ENCODE measurements at places on chromosomes 1 and 21.

- DNase-seq = no peak
Observed at GRCh38 chr1:234477386-234478151, 1.4 kb downstream of the TARBP1 start.

- DNase-seq = no peak
Observed at GRCh38 chr1:203479646-203480045, 4.0 kb downstream of the PRELP start.

DNA sequence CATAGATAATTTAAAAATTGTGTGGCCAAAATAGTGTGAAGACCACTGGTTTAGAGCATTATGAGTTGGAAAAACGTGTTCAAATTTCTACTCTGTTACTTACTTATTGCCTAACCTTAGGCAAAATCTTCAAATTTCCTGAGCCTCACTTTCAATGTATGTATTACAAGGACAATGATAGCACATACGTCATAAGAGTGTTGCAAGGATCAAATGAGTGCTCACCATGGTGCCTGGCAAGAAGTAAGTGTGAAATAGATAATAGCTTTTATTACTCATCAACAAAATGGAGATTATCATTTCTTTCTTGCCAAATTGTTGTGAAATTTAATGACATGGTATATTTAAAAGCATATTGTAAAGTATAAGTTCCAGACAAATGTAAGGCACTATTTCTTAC is 57.2 kb downstream of the FH start:
- peak; percentile 52 for DNase-seq

DNA sequence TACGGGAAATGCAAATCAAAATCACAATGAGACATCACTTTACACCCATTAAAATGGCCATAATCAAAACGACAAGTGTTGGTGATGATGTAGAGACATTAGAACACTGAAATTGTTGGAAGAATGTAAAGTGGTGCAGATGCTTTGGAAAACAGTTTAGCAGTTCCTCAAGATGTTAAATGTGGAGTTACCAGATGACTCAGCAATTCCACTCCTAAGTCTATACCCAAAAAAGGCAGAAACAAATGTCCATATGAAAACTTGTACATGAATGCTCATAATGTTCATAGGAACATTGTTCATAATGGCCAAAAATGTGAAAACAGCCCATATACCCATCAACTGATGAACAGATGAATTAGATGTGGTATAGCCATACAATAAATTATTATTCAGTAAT is 267.4 kb downstream of the KCNH1 start:
- DNase-seq = no peak

DNA sequence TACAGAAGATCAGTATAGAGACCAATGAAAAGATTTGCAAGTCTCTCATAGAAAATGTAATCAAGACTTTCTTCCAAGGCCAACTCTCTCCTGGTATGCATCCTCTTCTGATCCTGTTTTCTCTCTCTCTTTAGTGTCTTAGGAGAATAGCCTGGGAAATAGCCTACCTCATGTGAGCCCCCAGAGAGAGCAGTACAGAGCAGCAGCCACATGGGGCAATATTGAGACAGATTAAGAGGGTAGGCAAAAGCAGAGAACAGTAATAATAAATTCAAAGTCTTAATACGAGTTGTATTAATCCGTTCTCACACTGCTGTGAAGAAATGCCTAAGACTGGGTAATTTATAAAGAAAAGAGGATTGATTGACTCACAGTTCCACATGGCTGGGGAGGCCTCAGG is 61.4 kb downstream of the RNASEL start:
- DNase-seq = no peak

DNA sequence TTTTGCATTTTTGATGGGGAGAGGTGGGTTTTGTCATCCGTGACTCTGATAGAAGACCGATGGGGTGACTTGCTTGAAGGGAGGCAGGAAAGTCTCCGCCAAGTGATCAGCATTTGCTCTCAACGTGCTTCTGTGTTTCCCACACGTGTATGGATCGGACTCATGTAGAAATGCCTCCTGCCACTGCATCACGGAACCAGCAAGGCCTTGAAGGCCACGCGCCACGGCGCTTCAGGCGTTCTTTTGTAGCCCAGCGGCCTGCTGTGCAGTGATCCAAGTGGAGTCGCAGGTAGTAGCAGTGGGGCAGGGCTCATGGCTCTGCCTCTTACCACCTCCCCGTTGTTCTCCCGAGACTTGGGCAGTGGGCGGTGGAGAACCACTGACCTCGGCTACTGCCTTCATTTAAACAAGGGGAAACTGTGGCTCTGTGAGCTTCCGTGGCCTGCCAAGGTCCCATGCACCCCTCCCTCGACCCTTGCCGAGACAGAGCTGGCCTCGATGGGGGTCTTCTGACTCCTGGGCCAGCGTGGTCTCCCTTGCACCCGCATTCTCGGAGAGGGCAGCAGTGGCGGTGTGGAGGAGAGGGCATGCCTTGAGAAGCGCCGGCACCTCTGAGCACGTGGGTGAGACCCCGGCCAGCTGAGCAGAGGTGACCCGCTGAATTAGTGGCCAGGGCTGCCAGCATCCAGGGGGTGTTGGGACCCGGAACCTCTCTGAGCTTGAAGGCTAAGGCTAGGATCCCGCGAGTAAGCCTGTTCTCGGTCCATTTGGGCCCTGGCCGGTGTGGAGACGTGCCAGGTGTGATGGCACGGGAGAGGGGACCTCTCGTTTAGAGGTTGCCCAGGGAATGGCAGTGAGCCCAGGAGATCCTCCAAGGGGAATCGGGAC is 46.1 kb upstream of the ABCG1 start:
- no peak for DNase-seq

GRCh38 chr1:202007805-202008489 is 2.4 kb upstream of the ELF3 start:
- no peak for DNase-seq

- DNase-seq = peak; percentile 18
Observed at GRCh38 chr1:167420510-167420909, 97.8 kb downstream of the CD247 start.

DNA sequence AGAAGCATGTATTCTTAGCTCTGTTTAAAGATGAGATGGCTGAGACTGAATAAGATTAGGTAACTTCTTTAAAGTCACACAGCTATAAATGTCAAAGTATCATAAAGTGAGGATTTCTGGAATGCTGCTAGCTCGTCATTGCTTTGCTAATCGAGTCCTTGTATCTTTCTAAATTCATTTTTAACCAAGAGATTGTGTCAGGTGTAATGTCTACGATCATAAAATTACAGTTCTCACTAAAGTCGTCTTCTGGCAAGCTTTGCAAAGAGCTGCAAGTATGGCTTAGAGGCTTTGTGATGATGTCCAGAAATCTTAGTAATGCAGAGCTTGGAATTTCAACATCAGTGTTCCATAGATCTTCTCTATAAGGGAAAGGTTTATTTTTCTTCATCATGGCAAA is 569.8 kb downstream of the LMO4 start:
- DNase-seq = no peak

DNA sequence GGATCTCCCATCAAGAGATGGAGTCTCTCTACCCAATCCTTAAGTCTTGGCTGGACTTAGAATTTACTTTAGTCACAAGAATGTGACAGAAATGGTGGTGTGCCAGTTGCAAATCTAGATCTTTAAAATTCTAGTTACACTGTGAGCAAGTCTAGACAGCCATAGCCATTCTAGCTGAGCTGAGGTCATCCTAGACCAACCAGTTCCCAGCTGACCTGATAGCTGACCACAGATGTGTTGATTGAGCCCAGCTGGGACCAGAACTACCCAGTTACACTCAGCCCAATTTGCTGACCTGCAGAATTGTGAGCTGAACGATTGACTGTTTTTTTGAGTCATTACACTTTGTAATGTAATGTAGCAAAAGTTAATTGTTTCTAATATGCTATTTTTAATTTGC is 251.8 kb downstream of the ADGRL2 start:
- no peak for DNase-seq

DNA sequence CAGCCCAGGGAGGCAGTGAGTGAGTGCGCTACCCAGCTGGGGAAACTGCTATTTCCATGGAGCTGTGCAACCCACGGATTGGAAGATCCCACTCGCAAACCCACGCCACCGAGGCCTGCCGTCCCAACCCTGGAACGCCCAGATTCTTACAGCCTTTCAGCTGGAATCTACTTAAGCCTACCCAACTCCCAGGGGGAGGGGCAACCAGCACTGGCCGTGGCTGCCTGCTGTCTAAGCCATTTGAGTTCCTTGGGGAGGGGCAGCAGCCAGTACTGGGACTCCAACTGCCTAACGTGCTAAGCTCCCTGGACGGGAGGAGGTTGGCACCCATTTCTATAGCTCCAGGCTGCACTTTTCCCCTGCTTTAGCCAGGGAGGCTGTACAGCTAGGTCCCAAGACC is 27.1 kb upstream of the ZNF669 start:
- DNase-seq = no peak

DNA sequence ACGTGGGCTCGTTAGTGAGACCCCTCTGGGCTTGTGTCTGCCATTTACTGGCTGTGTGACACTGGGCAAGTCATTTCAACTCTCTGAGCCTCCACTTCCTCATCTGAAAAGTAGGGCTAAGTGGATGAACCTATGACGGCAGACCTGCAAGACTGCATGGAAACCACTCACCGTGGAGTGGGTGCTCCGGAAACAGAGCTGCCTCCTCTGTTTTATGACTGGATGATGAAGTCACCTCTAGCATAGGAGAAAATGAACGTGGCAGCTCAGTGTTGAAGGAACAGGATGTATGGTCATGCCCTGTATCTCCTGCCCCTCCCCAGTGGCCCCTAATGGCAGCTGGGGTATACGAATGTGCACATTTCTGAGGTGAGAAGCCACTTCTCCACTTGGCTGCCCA is 40.5 kb downstream of the STPG1 start:
- DNase-seq = no peak

DNA sequence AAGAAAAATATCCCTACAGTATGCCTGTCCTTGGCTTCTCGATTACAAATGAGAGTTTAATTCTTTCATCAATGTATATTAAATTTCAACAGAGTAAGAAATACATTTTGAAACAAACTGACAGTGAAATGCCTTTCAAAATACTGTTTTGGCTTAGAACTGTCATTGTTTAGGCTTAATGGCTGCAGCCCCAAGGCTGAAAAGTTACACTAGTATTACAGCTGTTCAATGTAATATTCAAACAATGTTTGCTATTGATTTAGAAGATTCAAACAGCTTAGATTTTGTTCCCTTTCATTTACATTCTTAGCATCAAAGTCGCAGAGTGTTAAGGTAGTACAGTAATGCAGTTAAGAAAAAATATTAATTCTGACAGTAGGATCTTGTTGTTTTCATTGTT is 882.9 kb upstream of the ADGRL2 start:
- no peak for DNase-seq

- no peak for DNase-seq
Observed at GRCh38 chr1:107677697-107678096, 287.3 kb downstream of the VAV3 start.

DNA sequence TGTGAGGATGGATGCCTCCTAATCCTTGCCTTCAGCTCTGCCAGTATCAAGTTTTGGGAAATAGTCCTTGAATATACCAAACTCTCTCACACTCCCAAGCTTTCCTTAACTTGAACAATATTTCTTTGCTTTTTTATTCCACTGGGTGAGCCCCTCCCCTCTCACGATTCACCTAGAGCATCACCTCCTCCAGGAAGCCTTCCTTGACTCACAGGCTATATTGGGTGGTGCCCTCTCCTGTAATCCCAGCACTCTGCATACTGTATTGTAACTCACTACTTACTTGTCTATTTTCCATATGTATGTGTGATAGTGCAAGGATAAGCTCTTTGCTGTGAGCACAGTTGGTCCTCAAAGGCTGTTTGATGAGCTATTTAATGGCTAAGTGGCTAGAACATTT is 114.7 kb downstream of the PLXNA2 start:
- DNase-seq = no peak

DNA sequence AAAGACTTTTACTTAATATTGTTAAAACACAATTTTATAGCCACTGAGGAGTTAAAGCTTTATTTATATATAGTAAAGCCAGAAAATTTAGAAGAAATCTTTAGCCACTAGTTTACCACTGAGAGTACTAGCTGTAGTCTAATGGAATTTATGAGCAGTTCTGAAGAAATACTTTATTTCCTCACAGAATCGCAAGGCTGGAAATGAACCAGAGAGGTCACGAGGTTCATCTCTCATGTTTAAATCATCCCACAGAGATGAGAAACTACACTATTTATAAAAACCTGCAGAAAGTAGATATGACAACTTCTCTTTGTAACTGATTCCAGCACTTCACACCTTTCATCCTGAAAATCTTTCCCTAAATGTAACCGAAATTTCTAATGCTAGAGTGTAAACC is 26.0 kb downstream of the ADGRL4 start:
- DNase-seq = peak; percentile 7

DNA sequence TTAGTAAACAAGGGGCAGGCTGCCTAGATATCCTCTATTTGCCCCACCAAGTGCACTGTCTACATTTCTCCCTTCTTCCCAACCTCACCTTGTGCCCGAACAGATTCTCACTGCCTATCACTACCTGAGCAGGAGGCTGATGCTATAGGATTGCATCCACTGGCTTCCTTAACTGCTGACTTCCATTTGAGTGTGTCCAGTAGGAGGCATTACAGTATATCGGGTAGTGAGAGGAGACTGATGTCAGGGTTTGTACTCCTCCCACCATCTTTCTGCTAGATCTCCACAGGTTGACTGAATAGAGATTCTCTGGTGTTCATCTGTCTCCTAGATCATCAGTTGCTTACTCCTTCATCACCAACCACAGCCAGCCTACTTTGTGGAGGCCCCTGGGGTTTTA is 796.3 kb downstream of the LRRIQ3 start:
- DNase-seq = no peak

DNA sequence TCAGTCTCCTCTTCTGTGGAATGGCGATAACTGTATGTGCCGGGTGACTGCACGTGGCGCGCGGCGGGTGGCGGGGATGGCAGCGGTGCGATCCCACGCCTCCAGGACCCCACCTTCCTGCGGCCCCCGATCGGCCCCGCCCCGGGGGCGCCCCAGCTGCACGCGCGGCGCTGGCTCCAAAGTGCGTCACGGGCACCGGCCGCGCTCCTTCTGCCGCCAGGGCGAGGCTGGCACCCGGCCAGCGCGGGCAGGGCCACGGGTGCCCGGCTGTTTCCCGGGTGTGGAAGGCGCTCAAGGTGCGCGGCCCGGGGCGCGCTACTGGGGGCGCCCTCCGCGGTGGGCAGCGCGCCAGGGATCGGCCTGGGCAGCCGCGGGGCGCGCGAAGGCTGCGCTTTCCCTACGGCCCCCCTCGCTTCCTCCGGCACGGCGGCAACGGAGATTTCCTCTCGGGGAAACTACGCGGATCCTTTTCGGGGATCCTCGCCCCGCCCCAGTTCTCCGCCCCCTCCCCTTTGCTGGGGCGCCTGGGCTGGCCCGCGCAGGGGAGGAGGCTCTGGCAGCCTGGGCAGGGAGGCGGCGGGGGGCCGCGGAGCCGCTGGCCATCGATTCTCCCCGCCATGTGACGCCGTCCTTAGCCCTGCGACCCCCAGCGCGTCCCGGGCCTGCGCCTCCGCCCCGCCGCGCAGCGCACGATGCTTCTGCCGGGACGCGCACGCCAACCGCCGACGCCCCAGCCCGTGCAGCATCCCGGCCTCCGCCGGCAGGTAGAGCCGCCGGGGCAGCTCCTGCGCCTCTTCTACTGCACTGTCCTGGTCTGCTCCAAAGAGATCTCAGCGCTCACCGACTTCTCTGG is at the start of gene EVA1C:
EVA1C (plus strand) TSS at position 545 of the 853 bp plus-strand sequence; CDS start at position 693, 148 bp downstream.
- peak; percentile 77 for DNase-seq

- DNase-seq = no peak
Observed at GRCh38 chr1:7000720-7001119, 215.5 kb downstream of the CAMTA1 start.

Data from fibroblast of pulmonary artery (primary cell).